Suppressor macrophage (primary cell): ENCODE measurements at places on chromosomes 2 and 18.

- no peak for DNase-seq
Observed at GRCh38 chr18:50861617-50862016, 17.3 kb upstream of the ME2 start.

DNA sequence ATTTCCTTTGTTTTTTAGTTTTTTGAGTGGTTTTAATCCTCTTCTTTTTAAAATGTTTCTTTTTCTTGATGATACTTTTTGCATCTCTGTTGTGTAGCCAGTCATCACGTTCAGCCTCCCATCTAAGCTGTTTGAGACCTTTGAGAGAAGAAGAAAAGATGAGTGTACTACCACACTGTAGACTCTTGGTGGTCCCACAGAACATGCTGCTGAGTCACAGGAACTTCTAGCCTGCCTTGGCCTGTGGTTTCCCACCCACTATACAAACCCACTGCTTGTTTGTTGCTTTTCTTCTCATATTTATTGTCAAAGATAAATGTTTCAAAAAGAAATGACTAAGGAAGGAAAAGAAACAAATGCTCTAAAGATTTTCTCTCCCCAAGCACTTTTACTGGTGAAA lies 5.5 kb downstream of the CEBPZOS start:
- no peak for DNase-seq

DNA sequence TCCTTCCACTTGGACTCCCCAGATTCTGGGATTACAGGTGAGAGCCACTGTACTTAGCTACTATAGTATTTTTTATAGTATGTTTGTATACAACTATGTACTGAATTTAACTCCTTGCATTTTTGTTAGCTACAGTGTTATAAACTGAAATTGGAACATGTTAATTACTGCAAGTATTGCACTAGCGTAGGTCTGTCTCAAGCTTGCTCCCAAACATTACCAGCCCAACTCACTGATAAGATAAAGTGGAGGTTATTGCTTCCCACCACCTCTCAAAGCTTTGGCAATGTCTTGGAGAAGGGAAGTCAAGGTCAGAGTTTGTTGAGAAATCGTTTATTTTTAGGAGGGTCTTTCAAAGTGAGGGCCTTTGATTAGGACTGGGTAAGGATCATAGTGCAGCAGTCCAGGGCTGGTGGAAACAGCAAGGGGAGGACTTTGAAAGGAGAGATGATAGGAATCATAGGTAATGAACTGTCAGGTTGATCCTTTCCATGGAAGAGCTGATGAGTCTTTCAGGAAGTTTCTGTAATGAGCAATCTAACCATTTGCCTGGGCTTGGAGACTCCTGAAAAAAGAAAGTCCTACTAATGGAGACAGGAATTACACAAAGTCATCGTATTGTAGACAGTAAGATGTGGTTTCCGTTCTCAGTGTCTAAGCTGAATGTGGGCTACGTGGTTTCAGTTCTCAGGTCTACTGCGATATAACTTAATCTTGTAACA lies 257.1 kb downstream of the MYO3B start:
- DNase-seq, result no peak

DNA sequence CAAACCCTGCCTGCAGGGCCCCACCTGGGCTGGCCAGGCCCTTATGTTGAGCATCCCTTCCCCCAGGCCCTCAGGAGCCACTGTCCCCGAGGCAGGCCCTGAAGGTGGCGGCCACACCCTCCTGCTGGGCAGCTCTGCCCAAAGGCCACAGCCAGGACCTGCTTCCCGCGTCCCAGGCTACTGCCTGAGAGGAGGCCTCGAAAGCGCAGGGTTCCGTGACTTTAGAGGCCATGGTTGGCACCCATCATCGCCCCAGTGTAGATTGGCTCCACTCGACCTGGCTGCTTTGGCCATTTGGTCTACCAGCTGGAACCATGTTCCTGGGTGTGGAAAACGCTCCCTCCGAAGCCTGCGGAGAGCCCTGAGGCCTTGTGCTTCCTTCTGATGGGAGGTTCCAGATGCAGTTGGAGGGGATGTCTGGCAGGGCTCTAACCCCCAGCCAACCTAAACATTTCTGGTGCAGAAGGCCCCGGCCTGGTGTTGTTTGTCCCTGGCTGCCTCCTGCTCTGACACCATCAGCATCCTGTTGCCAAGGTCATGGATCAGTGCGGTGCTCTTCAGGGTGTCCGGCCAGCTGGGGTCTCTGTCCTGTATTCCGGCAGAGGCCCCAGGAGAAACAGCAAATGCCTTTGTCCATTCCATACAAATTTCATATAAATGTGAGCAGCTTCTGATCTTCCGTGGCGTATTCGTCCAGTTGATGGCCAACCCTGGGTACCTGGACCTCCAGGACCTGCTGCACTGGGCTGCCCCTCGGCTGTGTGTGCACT lies 14.7 kb downstream of the CAPN10 start:
- no peak for DNase-seq

GRCh38 chr18:39340418-39340817 lies 1774.8 kb upstream of the CELF4 start:
- no peak for DNase-seq

GRCh38 chr18:65082907-65083306 lies 667.9 kb upstream of the CDH7 start:
- no peak for DNase-seq

GRCh38 chr18:41466436-41467160 lies 488.4 kb upstream of the PIK3C3 start:
- DNase-seq, result no peak

- DNase-seq, result peak; percentile 90
Observed at GRCh38 chr18:48742706-48743475, 204.1 kb downstream of the CTIF start.

DNA sequence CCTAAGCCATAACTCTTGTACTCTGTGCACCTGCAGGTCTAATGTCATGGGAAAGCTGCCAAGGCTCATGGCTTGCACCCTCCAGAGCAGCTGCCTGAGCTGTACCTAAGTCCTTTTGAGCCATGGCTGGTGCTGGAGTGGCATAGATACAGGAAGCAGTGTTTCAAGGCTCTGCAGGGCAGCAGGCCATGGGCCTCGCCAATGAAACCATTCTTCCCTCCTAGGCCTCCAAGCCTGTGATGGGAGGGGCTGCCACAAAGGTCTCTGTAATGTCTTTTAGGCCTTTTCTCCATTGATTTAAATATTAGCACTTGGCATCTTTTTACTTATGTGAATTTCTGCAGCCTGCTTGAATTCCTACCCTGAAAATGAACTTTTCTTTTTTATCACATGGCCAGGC lies 108.5 kb downstream of the PTH2R start:
- DNase-seq, result no peak

- no peak for DNase-seq
Observed at GRCh38 chr2:47249157-47249900, 94.2 kb upstream of the STPG4 start.

GRCh38 chr2:37576831-37577230 lies 94.6 kb downstream of the CDC42EP3 start:
- DNase-seq, result peak; percentile 31

GRCh38 chr2:103232865-103233264 lies 471.0 kb downstream of the TMEM182 start:
- no peak for DNase-seq

- DNase-seq, result no peak
Observed at GRCh38 chr18:48767090-48767690, 183.6 kb downstream of the SMAD7 start.

GRCh38 chr2:145114726-145115125 lies 594.8 kb upstream of the ZEB2 start:
- no peak for DNase-seq

DNA sequence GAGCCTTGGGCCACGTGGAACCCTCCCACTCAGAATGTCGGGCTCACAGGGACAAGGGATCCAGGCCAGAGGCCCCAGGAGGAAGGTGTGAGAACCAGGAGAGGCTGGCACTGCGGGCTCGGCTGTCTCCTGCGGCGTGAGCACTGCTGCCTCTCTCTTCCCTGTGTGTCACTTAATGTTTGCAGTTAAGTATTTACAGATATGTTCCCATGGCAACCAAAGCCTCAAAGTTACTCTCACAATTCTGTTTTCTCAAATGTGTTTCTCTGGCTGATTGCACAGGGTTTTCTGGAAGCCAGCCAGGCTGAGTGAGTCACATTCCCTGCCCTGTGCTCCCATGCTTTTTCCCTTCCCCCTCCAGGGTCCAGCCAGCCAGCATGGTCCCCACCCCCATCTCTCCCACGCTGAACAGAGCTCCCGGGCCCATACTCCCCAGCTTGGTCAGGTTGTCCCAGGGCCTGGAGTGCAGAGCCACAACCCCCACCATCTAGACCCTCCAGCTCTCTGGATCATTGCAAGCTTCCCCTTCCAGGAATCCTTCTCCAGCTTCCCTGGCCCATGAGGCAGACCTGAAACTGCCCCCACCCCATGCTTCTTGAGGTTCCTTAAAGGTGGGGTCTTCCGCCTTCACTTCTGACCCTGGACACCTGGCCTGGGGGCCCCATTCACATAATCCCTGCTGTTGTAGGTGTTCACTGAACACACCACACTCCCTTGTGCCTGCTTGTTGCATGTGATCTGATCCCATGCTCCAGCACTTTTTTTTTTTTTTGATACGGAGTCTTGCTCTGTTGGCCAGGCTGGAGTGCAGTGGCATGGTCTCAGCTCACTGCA lies 265.9 kb downstream of the CELF4 start:
- peak; percentile 57 for DNase-seq

DNA sequence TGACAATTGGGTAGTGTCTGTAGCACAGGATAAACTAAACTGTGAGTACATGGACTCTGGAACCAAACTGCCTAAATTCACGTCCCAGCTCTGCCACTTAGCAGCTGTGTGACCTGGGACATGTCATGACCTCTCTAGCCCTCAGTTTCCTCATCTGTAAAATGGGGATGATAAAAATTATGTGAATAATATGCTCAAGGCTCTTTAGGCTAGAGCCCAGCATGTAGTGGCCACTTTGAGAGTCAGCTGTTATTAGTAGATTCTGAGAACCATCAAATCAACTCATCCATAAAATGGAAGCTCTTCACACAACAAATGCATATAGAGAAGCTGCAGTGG lies 87.7 kb downstream of the INPP5D start:
- no peak for DNase-seq

- DNase-seq, result no peak
Observed at GRCh38 chr2:228902176-228902575, 368.9 kb downstream of the PID1 start.

- DNase-seq, result no peak
Observed at GRCh38 chr2:72570413-72570812, 255.4 kb downstream of the EXOC6B start.

GRCh38 chr2:173050684-173051083 lies 25.0 kb upstream of the MAP3K20 start:
- DNase-seq, result no peak

- no peak for DNase-seq
Observed at GRCh38 chr2:129717560-129718130, 261.8 kb upstream of the RAB6C start.

GRCh38 chr2:8500124-8501054 lies 181.5 kb upstream of the ID2 start:
- DNase-seq, result peak; percentile 45

GRCh38 chr2:167114018-167114417 lies 225.7 kb downstream of the XIRP2 start:
- no peak for DNase-seq

DNA sequence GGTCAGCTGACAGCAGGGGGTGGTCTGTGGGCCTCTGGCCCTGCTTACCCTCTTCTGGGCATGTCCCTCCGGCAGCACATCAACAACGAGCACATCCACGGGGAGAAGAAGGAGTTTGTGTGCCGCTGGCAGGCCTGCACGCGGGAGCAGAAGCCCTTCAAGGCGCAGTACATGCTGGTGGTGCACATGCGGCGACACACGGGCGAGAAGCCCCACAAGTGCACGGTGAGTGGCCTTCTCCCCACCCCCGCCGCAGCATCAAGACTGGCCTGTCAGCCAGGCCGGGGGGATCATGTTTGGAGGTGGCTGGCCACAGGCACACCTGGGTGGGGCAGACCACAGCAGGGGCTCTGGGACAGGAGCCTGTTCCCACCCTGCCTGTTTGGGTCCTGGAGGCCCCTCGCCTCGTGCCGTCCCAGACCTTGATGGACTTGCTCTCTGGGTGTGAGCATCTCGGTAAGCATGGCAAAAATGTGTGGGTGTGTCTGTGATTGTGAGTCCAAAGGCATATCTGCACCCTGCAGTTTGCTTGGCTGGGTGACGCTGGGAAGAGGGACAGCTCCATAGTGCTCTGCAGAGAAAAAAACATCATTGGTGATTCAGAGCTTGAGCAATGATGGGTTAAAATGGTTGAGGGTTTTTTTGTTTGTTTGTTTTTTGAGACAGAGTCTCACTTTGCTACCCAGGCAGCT lies 242.8 kb downstream of the GLI2 start:
- DNase-seq, result no peak

GRCh38 chr18:55830544-55830943 lies 242.6 kb upstream of the TCF4 start:
- DNase-seq, result peak; percentile 22

GRCh38 chr18:37666451-37666850 lies 100.9 kb upstream of the CELF4 start:
- DNase-seq, result no peak

DNA sequence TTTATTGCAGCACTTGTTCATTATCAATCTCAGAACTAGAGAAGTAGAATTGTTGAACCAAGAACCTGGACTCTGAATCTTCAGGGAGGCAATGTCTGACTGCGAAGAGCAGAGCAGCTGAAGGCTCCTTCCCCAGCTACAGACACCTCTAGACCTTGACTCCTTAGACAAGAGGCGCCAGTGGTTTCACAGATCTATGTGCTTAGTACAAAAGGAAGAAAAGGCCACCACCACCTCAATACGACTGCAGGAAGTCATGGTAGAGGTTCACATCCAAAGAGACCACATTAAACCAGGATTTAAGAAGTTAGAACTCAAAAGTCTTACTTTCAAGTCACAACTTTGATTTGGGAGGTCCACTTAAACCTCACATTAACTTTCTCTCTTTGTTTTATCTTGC lies 158.1 kb upstream of the VRK2 start:
- DNase-seq, result no peak

DNA sequence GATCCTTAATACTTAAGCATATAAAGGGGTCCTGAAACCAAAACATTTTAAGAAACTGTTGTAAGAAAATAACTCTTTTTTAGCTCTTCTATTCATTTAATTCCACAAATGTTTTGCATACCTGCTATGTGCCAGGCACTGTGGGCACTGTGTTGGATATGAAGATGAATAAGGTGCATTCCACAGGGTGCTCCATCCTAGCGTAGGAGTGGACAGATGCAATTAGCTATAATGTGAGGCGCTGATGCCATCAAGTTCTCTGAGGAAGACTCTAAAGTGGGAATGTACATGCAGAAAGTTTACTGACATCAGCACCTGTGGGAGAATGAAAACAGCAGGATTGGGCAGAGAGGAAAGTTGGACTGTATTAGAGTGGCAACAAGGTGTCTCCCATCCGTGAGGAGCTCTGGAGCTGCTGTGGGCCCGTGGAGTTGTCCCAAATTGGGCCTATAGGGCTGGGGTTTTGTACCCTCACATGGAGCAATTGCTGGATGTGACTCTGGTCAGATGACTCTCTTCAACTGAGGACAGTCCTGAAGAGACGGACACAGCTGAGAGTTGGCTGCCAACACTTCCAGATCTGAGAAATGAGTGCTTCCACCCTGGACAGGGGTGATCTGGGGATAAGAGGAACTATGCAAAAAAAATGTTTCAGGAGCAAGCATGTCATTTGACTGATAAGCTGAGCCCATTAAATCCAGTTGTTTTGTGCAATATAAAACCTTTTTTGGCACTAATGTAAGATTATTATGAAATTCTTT lies 22.3 kb downstream of the CD8A start:
- DNase-seq, result peak; percentile 54

GRCh38 chr18:78330766-78331165 lies 648.9 kb upstream of the SALL3 start:
- DNase-seq, result no peak
